Pons (tissue), 1 donor: ENCODE measurements at places on chromosomes 16 and 17.

GRCh38 chr17:40313668-40314583, 4.9 kb downstream of the RARA start:
- DNase-seq: no peak

- DNase-seq: no peak
These were observed 58.1 kb downstream of the ZFHX3 start for GRCh38 chr16:72989579-72990551.

DNA sequence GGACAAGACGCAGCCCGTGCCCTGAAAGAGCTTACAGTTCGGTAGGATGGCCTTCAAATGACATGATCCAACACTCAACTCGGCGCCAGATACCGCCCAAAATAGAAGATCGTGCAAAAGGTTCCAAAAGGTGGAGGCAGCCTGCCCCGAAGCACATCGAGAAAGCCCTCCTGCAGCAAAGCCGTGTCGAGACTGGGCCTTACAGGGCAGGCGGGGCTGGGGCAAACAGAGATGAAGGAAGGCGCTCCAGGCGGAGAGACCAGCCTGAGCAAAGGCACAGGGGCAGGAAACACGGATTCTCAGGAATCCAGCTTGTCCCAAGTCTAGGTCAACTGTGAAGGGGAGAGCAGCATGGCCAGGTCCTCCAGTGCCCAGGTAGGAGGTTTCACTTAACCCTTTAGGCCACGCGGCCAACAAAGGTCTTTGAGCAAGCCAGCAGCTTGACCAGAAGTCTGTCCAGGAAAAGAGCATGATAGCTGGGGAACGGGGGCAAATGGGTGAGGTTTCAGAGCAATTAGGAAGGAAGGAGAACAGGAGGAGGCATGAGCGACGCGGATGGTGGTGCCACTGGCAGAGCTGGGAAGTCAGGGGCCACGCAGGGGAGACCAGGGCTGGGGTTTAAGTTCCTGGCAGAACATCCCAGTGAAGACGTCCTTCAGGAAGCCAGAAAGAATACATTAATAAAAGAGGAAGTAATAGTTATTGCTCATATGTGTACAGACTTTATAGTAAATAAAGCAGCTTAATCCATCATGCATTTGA, 21.2 kb upstream of the EIF1 start:
- DNase-seq: no peak

DNA sequence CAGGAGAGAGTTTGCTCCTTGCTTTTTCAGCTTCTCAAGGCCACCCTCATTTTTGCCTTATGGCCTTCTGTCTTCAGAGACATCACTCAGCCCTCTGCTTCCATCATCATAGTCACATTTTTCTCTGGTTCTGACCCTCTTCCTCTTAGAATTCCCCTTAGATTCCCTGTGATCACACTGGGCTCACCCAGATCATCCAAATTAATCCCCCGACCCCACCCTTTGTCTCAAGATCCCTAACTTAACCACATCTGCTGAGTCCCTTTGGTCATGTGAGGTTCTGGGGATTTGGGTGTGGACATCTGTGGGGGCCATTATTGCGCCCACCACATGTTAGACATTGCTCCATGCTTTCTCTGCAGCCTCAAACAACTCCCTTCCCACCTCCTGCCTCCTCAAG, 323.4 kb downstream of the CPPED1 start:
- no peak for DNase-seq

- DNase-seq: no peak
These were observed 71.9 kb upstream of the SEC14L1 start for GRCh38 chr17:77068915-77069314.
